ENCODE measurements at places on chromosomes 13 and 19.

GRCh38 chr19:35006342-35006998 lies 6.3 kb downstream of the GRAMD1A start:
- DNase-seq: no peak

DNA sequence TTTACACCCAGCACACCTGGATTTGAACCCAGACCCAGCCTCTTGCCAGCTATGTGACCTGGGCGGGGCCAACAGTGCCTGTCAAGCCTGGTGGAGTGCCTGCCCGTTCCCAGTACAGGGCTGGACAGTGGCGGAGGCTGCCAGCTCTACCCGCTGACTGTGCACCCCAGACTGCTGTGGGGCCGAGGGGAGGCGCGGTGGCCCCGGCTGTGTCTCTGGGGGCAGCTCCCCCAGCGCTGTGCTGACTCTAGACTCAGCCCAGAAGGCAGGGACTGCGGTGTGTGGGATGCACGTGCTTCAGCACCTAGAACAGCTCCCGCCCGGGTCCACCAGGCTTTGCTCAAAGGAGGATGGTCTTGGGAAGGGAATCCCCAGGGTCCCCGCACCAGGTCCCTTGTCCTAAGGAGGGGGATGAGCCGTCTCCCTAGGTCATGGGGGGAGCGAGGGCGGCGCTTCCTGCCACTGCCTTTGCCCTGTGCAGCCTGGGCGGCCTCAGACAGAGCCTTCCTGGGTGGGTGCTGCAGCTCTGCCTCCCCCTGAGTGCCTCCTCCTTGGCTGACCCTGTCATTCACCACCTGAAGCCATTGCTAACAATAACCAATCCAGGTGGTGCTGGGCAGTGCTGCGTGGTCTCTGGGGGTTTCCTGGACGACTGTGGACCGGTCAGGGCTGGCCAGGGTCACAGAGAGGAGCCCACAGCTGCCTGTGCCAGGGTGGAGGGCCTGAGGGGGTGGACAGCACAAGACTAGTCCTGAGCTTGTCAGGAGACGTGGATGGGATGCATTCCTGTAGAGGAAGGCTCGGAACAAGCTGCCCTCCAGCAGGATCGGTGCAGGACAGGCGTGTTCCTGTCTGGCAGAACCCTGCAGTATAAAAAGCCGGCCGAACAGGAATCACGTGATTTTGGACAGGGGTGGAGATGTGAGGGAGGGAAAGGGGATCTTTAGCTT lies 18.6 kb downstream of the TMEM255B start:
- no peak for DNase-seq

- no peak for DNase-seq
Observed at GRCh38 chr13:113049521-113049941, 56.1 kb upstream of the F7 start.

- DNase-seq: no peak
Observed at GRCh38 chr19:4277191-4277696, 1.8 kb upstream of the SHD start.

DNA sequence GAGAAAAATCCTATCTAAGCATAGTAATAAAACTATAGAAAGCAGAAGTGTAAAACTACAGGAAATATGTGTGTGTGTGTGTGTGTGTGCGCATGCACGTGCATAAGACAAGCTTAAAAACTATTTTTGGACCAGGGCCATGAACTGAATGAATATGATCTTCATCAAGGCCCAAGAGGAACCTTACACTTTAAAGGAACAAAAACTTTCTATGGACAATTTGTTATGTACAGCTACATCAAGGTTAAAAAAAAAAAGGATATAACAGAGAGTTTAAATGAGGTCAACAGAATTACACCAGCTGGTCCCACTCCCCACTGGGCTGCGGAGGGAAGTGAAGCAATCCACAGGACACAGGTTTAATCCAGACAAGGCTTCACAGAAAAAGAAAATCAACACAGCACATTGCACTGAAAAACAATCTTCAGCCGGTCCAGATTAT lies 151.1 kb downstream of the LHFPL6 start:
- DNase-seq: no peak

DNA sequence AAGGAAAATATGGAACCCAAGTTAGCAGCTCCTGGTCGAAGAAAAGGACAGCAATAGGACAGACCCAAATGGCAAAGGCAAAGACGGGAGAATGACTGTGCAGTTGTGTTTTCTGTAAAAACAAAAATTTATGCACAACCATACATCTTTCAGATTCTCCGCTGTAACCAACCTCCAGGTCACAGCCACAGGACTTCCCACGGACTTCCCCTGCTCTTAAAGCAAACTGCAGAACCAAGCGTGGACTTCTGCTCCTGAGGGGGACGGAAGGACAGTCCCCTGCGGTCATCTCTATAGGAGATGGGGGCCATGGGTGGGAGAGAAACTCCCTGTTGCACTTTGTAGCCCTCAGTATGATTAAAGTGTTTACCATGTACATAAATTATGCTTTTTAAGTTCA lies 2.5 kb downstream of the GRTP1 start:
- no peak for DNase-seq
